ENCODE measurements at places on chromosomes 1 and 21.

GRCh38 chr1:159492575-159493323, 43.1 kb downstream of the OR10J5 start:
- no peak for DNase-seq

- DNase-seq = no peak
Measured at GRCh38 chr21:39902986-39903385, 35.7 kb downstream of the PCP4 start.

DNA sequence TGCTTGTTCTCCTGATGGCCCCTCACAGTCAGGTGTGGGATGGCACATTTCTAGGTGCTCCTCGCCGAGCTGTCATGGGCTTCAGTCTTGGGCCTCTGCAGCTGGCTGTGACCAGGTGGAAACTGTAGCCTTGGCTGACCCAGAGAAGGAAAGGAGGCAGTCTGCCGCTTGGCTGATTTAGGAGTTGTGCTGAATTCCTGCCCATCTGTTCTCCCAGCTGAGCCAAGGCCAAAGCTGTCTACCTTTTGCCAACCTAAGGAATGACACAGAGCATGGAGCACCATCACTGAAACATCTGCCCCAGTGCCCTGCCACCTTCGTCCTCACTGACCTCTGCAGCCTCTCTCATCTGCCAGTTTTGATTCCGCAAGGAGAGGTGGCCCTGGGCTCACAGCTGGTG, 27.9 kb downstream of the UTP25 start:
- DNase-seq = no peak

- DNase-seq = peak; percentile 67
Measured at GRCh38 chr1:35544976-35545375, 12.2 kb downstream of the KIAA0319L start.

DNA sequence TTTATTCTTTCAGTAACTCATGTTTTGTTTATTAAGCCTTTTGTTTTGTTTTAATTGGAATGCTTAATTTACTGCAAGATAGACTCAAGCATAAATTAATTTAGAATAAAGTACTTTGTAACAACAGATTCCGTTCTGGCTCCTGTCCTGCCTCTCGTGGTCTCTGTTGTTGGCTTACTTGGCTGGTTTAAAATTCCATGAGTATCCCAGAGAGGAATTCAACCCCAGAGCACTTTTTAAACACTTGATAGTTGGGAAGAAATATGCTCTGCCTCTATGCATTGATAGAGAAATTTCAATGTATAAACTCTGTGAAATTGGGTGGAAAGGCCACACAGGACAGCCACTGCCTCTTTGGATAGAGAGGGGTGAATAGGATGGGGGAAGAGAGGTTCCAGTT, 89.7 kb downstream of the ATP5PO start:
- DNase-seq = no peak

DNA sequence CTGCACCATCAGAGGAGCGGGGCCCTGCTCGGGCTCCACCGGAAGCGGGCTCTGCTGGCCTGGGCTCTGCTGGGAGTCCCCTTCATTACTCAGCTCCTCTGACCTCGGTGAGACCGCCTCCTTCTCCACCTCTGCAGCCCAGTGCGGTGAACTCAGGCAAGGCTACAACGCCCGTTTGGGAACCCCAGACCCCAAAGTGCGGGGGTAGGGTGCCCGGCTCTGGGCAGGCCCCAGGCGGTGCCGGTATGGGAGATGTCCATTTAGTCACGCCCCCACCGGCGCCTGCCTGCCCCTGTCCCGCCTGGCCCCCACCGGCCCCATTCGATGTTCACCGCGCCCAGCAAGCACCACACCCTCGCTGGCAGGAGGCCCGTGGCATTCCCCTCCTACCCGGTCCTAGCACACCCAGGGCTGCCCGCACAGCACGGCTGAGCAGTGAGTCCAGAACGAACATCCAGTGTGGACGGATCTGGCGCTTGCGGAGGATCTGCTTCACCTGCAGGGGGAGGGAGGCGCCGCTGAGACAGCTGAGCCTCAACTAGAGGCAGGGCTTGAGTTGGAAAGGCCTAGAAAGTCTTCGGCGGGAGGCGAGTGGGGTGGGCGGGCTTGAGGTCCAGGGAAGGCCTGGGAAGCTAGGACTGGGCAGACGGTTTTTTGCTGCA, 10.0 kb downstream of the MAP3K6 start:
- peak; percentile 35 for DNase-seq

GRCh38 chr1:68976916-68977610, 480.2 kb upstream of the DEPDC1 start:
- DNase-seq = no peak
